ENCODE measurements at places on chromosomes 7 and 10. TPM values are rescaled to one million over a fixed set of nuclear protein-coding genes. Genes with fewer than 3 reads are reported as not detected.

EBLN1 gene
- not detected for total RNA-seq

IL15RA gene
- total RNA-seq, result 0.53 TPM

CRYGN gene
- total RNA-seq, result not detected

CTTNBP2 gene
- total RNA-seq, result not detected

ABCB1 gene
- total RNA-seq, result 25.9 TPM

FBXL13 gene
- total RNA-seq, result 0.77 TPM

ADAM22 gene
- total RNA-seq, result 6.7 TPM

SLC39A12 gene
- total RNA-seq, result not detected

ZNF438 gene
- 1.2 TPM for total RNA-seq

DYDC2 gene
- 2.3 TPM for total RNA-seq

DNA sequence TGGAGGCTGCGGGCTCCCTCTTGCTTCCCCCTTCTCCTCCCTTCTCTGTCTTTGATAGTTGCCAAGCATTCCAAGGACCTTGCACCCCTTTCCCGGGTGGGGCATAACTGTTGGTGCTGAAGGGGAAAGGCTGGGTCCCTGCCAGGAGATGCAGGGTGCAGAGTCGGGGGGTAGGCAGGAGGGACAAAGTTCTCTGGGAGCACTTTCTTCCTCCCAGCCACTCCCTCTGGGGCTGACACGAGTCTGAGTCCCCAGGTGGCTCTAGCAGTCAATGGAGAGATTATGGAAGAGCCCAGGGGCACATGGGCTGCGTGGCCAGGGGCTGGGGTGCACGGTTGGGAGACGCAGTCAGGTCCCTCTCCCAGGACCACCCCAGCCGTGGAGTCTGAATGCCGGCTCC, 2.1 kb downstream of the CLDN15 start:
- no peak overlapping the region for H3K4me3 ChIP-seq
- peaks cover 63% of the 10 kb centered on the region for H3K4me1 ChIP-seq
- no peaks in the 10 kb centered on the region for H3K27me3 ChIP-seq
- no peak overlapping the region for H3K27ac ChIP-seq
- H3K36me3 ChIP-seq, result no peaks in the 10 kb centered on the region

DNA sequence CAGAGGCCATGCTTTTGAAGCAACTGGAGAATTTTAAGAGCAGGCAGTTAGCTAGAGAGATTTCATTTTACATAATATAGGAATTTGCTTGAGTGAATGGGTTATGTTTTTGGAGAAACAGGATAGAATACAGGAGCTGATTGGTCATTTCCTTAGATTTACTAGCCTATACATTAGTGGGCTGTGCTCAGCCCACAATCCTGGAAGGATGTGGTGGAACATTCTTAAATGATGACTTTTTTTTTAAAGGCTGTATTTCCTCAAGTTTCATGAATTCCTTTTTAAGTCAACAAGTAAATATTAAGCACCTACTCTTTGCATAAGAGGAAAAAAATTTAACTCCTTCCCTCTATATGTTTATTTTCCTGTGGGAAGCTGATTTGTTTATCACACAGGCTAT, 314.4 kb upstream of the BMPER start:
- H3K36me3 ChIP-seq, result no peaks in the 10 kb centered on the region
- H3K27me3 ChIP-seq, result no peaks in the 10 kb centered on the region
- no peaks in the 10 kb centered on the region for H3K4me1 ChIP-seq
- no peak overlapping the region for H3K4me3 ChIP-seq
- DNase-seq, result no peak

GRCh38 chr7:19101472-19101871, 16.0 kb downstream of the TWIST1 start:
- no peaks in the 10 kb centered on the region for H3K36me3 ChIP-seq
- no peak for DNase-seq
- no peak overlapping the region for H3K27ac ChIP-seq
- H3K4me1 ChIP-seq, result no peaks in the 10 kb centered on the region

DNA sequence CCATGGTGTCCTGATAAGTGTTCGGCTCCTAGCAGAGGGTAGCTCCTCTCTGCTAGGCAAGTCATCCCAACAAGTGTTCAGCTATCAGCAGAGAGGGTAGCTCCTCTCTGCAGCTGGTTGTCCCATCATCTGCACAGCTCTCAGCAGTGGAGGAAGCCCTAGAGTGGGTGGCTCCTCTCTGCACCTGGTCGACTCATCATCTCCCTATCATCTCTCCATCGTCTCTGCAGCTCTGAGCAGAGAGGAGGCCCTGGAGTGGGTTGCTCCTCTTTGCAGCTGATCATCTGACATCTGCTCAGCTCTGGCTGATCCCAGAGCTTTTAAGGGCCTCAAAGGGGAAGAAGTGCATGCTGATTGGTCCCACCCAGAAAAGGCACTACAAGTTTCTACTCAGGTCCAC, 199.9 kb upstream of the KMT2E start:
- no peaks in the 10 kb centered on the region for H3K36me3 ChIP-seq
- H3K4me3 ChIP-seq, result no peak overlapping the region
- no peak for DNase-seq
- H3K27ac ChIP-seq, result no peak overlapping the region
- no peaks in the 10 kb centered on the region for H3K4me1 ChIP-seq
- H3K27me3 ChIP-seq, result peaks cover 5% of the 10 kb centered on the region

DNA sequence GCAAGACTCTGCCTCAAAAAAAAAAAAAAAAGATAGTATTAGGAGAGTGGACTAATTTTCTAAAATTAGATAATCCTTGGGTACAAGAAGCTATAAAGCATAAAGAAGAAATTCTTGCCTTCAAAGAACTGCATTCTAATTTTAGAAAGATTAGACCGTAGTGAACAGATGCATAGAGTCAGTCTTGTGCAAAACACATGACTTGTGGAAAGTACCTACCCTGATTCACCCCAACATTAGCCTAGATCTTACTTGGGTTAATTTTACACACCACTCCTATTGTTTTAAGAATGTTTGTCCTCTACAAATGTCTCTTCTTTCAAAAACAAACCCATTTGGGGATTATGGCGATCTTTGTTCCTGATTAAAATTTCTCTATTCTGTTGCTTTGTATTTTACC, 38.9 kb upstream of the SP8 start:
- no peak overlapping the region for H3K4me3 ChIP-seq
- no peak overlapping the region for H3K27ac ChIP-seq
- no peak for DNase-seq

- peaks cover 6% of the 10 kb centered on the region for H3K36me3 ChIP-seq
- no peaks in the 10 kb centered on the region for H3K27me3 ChIP-seq
- no peak for DNase-seq
- peak overlapping the region; percentile 7 for H3K27ac ChIP-seq
- H3K4me1 ChIP-seq, result peaks cover 43% of the 10 kb centered on the region
These were observed 4.4 kb downstream of the LARP4B start for GRCh38 chr10:927131-927530.

GRCh38 chr10:113322843-113323242, 230.0 kb upstream of the HABP2 start:
- no peaks in the 10 kb centered on the region for H3K36me3 ChIP-seq
- no peak for DNase-seq
- H3K27ac ChIP-seq, result no peak overlapping the region

- no peak overlapping the region for H3K4me3 ChIP-seq
- H3K27ac ChIP-seq, result no peak overlapping the region
- peak; percentile 52 for DNase-seq
- no peaks in the 10 kb centered on the region for H3K4me1 ChIP-seq
- H3K27me3 ChIP-seq, result no peaks in the 10 kb centered on the region
These were observed 79.0 kb upstream of the TMEM168 start for GRCh38 chr7:112869111-112869774.

DNA sequence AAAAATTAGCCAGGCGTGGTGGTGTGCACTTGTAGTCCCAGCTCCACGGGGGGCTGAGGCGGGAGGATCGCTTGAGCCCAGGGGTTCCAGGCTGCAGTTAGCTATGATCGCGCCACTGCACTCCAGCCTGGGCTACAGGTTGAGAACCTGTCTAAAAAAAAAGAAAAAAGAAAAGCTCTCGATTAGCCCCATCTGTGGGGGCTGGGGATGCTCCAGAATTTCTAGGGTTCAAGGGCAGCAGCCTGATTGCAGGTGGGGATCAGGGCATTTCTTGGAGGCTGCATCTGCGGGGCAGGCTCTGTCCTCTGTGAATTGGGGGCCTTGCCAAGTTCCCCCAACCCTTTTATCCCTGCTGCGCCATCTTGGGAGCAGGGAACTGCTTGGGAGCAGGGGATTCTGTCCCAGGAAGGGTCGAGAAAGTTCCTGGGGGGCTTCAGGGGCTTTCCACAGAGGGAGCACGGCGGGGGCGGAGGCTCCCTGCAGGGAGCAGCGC, 651 bp upstream of the ARPC1A start:
- H3K27me3 ChIP-seq, result no peaks in the 10 kb centered on the region
- H3K4me1 ChIP-seq, result peaks cover 44% of the 10 kb centered on the region
- H3K36me3 ChIP-seq, result 0 out of 3 replicates have a peak, but pooled peaks cover 4% of the 10 kb centered on the region
- DNase-seq, result no peak

DNA sequence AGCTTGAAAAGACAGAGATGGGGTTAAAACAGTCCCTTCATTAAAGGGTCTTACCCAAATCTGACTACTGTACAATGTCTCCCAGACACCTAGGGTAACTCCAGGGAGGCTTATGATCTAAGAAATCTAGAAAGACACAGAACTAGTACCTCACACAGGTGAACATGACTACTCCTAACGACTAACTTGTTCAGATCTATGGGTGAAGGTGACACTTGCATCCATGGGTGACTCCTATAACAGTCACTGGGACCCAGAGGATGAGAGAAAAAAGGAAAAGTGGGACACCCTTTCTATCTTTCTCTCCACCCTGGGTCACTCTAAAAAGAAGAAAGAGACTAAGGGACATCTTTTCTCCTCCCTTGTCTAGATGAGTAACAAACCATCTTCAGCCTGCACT, 19.2 kb downstream of the AKR1C8 start:
- no peak for DNase-seq
- no peak overlapping the region for H3K27ac ChIP-seq
- H3K4me3 ChIP-seq, result no peak overlapping the region

DNA sequence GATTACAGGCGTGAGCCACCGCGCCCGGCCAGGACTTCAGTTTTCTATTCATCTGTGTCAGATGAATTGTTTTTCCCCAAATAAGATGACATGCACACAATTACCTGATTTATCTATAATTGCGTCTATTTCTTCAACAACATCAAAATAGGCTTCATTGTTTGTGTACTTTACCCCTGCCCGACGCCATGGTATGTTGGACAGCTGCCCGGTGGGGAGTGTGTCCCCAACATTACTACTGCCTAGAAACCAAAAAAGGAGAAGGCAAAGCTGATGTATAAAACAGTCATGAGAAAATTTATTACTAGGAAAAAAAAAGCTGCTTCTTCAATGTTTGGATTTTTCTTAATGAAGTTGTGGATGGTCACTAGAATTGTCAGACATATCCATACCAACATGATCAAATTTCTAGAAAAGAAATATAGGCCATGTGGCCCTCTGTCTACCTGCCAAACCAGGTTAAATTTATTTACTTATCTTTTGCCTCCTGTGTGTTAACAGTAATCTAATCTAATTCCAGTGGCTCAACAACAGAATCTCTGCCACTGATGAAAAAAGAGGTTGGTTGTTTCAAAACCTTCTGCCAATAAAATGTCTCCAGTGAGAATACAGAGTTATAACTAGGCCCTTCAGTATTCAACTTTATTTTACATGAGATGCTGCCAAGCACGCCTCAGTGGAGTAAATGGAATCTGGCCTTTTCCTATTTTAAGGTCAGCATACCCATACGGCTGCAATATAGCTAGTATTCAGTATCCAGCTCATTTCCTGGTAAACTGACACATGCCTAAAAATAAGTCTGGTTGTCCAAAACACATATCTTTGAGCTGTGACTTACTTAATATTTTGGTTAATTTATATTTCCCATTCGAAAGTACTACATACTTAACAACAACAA, 16.5 kb downstream of the AP3M1 start:
- H3K36me3 ChIP-seq, result peaks cover 57% of the 10 kb centered on the region
- H3K27me3 ChIP-seq, result no peaks in the 10 kb centered on the region
- no peaks in the 10 kb centered on the region for H3K4me1 ChIP-seq
- no peak for DNase-seq
- H3K27ac ChIP-seq, result no peak overlapping the region
- no peak overlapping the region for H3K4me3 ChIP-seq

DNA sequence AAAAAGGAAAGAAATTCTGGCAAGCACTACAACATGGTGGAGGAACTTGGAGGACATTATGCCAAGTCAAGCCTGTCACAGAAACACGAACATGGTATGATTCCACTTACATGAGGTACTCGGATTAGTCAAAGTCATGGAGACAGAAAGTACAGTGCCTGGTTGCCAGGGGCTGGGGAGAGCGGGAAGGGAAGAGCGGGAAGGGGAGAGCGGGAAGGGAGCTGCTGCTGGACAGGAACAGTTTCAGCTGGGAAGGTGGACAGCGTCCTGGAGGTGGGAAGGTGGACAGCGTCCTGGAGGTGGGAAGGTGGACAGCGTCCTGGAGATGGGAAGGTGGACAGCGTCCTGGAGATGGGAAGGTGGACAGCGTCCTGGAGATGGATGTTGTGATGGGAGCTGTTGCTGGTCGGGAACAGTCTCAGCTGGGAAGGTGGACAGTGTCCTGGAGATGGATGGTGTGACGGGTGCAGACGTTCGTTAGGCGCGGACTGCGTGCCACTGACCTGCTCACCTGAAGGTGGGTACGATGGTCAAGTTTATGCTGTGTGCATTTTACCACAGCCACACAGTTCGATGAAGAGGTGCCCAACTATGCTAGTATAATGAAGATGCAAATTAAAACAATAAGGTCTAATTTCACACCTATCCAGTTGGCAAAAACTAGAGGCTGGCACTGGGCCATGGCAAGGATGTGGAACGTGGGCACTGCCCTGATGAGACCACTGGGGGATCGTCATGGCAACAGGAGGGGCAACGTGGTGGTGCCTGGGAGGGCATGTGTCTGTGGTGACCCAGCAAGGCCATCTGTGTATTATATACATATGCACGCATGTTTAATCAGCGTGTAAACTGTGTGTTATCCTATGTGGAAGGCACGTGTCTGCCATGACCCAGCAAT, 103.8 kb downstream of the NKX6-2 start:
- H3K36me3 ChIP-seq, result no peaks in the 10 kb centered on the region
- no peak for DNase-seq
- peaks cover 24% of the 10 kb centered on the region for H3K4me1 ChIP-seq
- no peak overlapping the region for H3K4me3 ChIP-seq

DNA sequence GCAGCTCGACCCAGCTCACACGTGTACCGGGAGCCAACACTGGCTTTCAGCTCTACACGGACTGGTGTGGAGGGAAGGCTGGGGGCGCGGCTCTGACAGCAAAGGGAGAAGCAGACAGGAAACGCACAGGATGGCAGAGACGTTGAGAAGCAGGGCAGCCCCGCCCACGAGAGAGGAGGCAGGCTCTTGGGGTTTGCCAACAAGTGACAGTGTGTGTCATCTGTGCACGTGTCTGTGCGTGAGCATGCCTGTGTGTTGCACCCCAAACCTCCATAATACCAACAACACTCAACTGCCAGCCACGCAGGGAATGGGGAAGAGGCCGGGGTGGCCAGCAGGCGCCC, 64.4 kb upstream of the PDGFA start:
- no peak overlapping the region for H3K27ac ChIP-seq
- no peak overlapping the region for H3K4me3 ChIP-seq
- DNase-seq, result no peak
- H3K27me3 ChIP-seq, result no peaks in the 10 kb centered on the region

- H3K27ac ChIP-seq, result no peak overlapping the region
- H3K4me3 ChIP-seq, result no peak overlapping the region
- H3K4me1 ChIP-seq, result no peaks in the 10 kb centered on the region
- DNase-seq, result no peak
- H3K27me3 ChIP-seq, result no peaks in the 10 kb centered on the region
These were observed 128.9 kb downstream of the ZNF365 start for GRCh38 chr10:62502995-62503613.

GRCh38 chr10:62327885-62328284, 46.3 kb upstream of the ZNF365 start:
- H3K27me3 ChIP-seq, result no peaks in the 10 kb centered on the region
- no peak overlapping the region for H3K27ac ChIP-seq
- DNase-seq, result no peak
- no peaks in the 10 kb centered on the region for H3K36me3 ChIP-seq
- H3K4me3 ChIP-seq, result no peak overlapping the region
- H3K4me1 ChIP-seq, result no peaks in the 10 kb centered on the region
